ENCODE measurements at places on chromosomes 6 and 20.

- DNase-seq, result no peak
Measured at GRCh38 chr6:51842804-51843378, 244.5 kb downstream of the PKHD1 start.

DNA sequence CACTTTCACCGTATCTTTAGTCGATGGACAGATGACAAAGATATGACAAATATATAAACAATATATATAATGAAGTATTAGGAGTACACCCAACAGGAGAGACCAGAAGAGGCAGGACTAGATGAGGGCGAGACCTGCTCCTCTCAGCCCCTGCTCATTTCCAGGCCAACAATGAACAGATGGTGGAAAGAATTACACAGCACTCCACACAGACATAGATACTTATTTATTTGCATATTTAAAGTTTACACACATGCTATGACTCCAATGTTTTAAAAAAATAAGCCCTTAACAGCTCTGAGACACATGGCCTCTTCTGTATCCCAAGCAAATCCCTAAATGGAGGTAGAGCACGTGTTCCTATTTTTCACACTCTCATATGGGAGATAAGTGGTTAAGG is 10.4 kb downstream of the FAM210B start:
- DNase-seq, result no peak

DNA sequence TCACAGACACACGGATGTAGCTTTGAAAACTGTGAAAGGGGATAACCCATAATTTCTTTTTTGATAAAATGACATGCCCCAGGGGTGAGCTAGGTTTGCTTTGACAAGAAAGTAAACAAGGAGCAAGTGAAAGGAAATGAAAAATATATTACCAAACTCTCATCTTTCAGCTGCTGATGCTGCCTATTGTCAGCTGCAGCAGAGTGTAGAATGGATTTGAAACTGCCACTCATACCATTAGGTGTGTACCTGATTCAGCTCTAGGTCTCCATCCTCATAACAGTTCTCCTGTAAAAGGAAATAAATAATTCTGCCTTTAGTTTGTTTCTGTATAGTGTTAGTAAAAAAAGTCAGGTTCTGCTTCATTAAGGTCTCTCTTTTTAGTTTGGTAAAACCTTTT is 415.1 kb upstream of the MARCKS start:
- no peak for DNase-seq

- DNase-seq, result peak; percentile 56
Measured at GRCh38 chr20:53162251-53162835, 190.2 kb downstream of the TSHZ2 start.

- no peak for DNase-seq
Measured at GRCh38 chr20:34210271-34210670, 31.0 kb upstream of the ASIP start.

DNA sequence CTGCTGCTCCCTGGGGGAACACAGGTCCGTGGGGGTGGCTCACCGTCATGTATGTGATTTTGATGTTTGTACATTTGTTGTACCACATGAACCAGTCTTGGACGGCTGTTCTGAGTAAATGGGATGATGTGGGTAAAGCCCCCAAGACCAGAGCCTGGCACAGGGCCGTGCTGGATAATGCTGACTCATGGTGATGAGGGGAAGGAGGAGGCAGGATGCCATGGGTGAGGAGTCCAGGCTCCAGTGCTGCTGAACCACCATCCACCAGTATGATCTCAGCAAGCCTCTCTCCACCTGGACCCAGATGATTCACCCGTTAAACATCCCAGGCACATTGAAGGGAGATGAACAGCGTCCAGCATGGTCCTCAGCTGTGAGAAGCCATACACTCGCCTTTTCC is 9.6 kb upstream of the APCDD1L start:
- DNase-seq, result peak; percentile 31

DNA sequence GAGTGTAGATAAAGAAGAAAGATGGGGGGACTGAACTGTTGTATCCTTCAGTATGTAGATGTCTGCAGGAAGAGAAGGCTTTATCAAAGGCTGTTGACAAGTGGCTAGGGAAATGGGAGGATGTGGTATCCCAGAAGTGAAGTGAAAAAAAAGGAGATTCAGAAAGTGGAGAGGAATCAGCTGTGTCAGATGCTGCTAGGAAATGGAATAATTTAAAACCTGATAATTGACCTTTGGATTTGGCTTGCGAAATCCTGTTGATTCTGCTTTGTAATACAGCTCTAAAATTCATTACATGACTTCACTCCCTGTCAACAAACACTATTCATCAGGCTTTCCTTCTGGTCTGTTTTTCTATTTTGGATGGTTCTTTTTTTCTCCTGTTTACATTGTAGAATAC is 41.7 kb downstream of the PHF3 start:
- no peak for DNase-seq

DNA sequence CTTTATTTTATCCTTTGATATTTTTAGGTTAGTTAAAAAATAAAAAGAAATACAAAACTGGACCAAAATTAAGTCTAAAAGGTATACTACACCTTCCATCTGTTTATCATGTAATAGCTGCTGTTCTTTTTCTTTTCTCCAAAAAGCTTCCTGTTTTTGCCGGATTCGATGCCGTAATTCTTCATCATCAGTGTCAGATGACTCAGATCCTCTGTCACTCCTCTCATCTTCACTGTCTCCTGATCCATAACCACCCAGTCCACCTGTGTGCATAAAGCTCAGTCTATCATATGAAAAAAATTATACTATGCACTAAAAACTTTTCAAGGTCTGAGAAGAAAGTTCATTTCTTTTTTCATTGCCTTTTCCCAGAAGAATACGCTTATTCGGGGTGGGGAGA is 8.5 kb upstream of the COQ3 start:
- no peak for DNase-seq

DNA sequence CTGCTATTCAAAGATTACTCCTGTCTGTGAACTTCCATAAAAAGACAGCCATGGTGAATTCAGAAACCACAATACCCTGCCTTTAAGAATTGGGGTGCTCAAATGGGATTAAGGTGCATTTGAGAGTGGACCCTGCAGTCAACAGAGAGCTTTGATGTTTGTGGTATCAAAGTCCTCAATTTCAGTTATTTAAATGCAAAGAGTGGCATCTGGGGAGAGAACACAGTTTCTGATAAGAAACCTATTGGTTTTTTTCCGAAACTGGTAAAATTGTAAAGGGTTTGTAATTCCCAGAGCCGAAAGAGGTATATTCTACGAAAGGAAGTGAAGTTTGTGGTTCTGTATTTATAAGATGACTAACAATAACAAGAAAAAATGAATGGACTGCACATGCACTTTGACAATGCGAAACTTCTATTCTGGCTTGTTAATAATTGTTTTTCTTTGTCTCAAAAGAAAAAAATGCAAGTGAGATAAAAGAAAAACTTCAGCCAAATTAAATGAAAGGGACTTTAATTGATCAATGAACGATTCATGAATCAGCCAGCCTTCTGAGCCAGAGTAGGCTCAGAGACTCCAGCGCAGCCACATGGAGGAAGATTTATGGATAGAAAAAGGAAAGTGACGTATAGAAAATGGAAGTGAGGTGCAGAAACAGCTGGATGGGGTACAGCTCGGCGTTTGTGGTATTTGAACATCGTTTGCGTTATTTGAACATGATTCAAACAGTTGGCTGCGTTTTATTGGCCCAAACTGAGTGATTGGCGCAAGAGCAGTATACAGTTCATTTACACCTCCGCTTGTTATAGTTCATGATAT is 70.5 kb upstream of the DUSP22 start:
- DNase-seq, result no peak

- no peak for DNase-seq
Measured at GRCh38 chr20:37317316-37317715, 27.9 kb downstream of the MANBAL start.

DNA sequence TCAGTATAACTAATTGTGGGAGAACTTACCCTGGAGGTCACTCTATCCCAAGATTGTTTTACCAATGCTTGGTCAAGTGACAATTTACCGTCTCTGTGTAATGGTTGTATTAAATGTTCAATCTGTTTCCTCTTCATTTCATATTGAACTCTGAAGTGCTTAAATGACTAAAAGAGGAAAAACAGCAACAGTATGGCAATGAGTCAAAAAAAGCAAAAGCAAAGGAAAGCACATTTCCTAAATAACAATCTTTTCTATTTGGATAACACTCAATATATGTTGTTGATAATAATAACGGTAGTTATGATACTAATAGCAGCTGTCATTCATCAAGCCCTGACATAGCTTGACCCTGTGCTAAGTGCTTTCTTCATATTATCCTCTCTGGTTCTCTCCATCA is 152.4 kb downstream of the SYNE1 start:
- no peak for DNase-seq

DNA sequence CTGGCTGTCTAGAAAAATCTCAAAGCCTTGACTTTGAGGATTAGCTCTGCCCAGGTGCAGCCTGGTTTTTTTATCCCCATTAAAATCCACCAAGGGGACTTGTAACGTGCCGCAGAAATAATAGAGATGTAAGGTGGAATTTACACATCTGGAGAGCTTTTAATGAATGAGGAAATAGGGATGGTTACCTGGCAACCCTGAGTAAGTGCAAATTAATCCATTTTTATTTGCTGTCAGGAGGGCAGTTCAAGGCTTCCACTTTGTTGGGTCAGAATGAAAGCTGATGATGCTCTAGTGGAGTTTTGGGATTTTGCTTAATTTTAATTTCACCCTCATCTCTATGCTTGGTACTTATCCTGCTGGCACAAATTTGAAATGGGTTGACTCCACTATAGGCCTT is 163.4 kb upstream of the CEP162 start:
- no peak for DNase-seq

DNA sequence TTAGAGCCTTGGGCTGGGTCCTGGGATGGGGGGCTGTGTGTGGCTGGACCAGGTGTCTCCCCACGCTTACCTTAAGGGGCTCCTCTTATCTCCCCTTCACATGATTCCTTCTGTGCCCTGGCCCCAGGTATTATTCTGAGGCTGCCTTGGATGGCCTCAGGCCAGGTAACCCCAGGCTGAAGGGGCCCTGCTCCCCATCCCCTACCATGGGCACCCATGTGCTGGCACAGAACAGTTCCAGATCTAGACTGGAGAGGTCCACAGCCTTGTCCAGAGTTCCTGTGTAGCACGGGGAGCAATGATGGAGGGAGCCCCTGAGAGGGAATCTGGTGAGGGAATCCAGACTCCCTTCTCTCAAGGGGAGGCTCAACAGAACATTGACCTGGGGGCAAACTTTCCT is 32.1 kb downstream of the MOCS1 start:
- no peak for DNase-seq

- no peak for DNase-seq
Measured at GRCh38 chr6:8579372-8579771, 144.0 kb upstream of the SLC35B3 start.

DNA sequence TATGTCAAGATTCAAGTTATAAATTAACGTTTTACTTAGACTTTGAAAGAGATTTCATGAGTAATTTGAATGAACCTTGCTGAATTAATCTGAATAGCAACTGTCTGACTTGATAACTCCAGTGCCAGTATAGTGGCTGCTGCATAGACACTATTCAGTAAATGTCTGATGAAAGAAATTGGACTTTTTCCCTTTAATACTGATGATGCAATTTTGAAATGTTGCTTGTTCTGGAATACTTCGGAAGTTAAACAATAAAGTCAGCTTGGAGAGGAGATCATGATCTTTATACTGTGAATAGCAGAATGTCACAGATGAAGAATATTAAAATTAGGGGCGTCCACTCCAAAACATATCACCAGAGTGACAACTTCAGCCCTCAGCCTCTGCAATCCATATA is 3.6 kb upstream of the PGBD1 start:
- no peak for DNase-seq

GRCh38 chr6:31037169-31037568 is 26.9 kb downstream of the MUC22 start:
- DNase-seq, result no peak

GRCh38 chr6:18507018-18507415 is 119.9 kb downstream of the RNF144B start:
- no peak for DNase-seq

DNA sequence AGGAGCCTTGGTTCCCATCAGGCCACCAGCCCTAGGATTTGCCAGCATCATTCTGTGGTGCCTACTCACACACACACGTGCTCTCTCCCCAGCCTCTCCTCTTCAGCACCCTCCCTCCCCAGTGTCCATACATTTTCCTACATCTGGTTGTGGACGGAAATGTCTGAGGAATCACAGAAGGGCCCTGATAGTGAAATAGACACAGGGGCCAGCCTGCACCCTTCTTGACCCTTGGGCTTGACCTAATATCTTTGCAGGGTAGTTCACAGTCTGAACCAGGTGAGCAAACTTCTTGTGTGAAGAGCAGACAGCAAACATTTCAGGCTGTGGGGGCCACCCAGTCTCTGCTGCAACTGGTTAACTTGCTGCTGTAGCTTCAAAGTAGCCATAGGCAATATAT is 108.5 kb upstream of the NXT1 start:
- no peak for DNase-seq

GRCh38 chr6:1605893-1606779 is 3.6 kb upstream of the FOXC1 start:
- no peak for DNase-seq

DNA sequence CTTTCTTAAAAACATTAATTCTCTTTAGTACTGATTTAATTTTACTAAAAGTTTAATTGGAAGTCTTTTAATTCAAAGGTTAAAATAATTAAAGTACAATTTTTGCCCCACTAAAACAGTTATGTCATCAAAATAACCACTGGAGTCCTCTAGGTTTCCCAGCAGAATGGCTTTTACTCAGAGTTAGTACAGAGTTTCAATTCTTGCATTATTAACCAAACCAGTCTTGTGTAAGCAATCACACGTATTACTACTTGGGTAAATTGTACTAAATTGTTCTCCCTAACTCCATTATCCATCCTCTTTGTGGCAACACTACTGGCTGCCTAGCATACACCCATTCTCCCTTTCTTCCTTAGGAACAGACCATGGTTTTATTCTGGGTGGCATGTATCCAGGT is 36.9 kb downstream of the CDK19 start:
- no peak for DNase-seq

GRCh38 chr6:101286146-101286545 is 107.4 kb upstream of the GRIK2 start:
- DNase-seq, result no peak

- peak; percentile 96 for DNase-seq
Measured at GRCh38 chr6:108689272-108690161, 128.8 kb downstream of the FOXO3 start.

DNA sequence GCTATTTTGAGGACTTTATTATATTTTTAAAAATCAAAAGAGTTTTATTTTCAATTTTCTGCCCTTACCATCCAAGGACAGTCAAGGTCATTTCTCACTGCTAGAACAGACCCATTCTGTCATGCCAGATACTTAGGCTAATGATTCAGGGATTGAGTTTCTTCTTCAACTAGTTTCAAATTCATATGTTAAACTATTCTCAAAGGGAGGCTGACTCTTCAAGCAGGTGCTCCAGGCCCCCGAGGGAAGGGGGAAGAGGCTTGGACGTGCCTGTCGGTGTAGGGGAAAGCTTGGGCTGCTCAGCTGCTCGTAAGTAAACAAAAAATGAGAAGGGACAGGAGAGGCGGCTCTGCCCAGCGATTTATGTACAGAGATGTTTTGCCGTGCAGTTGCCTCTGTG is 69.4 kb upstream of the MYLIP start:
- no peak for DNase-seq

- no peak for DNase-seq
Measured at GRCh38 chr6:43723737-43724295, 36.2 kb upstream of the MRPS18A start.
